Activated CD4-positive, alpha-beta memory T cell treated with anti-CD3 and anti-CD28 coated beads for 36 hours (primary cell): ENCODE measurements at places on chromosomes 16 and 17. TPM values are rescaled to one million over a fixed set of nuclear protein-coding genes. Genes with fewer than 3 reads are reported as not detected.

Gene HASPIN
- total RNA-seq = 22.0 TPM

Gene TAC4
- not detected for total RNA-seq

Gene KCNG4
- not detected for total RNA-seq

Gene TRAPPC2L
- 71.5 TPM for total RNA-seq

Gene CDRT4
- 5.7 TPM for total RNA-seq

Gene KRT39
- not detected for total RNA-seq

Gene TP53TG3
- total RNA-seq = not detected

Gene MT1G
- 5.0 TPM for total RNA-seq

Gene KRT40
- not detected for total RNA-seq

Gene SGF29
- 18.5 TPM for total RNA-seq

Gene DHX40
- 19.0 TPM for total RNA-seq

Gene HBQ1
- not detected for total RNA-seq

Gene GAA
- 28.0 TPM for total RNA-seq

Gene EME1
- total RNA-seq = 47.7 TPM

Gene PIMREG
- total RNA-seq = 16.9 TPM

Gene OSGIN1
- total RNA-seq = 0.40 TPM

Gene APRT
- 272 TPM for total RNA-seq

GRCh38 chr16:719815-720446 is 1.0 kb upstream of the ANTKMT start:
- H3K4me3 ChIP-seq = peak overlapping the region; percentile 72
- H3K27ac ChIP-seq = peak overlapping the region; percentile 55
- peaks cover 5% of the 10 kb centered on the region for H3K27me3 ChIP-seq
- peaks cover 18% of the 10 kb centered on the region for H3K4me1 ChIP-seq
- DNase-seq = no peak

GRCh38 chr17:66511135-66511534 is 208.7 kb downstream of the PRKCA start:
- H3K27ac ChIP-seq = peak overlapping the region; percentile 59
- no peak for DNase-seq
- no peak overlapping the region for H3K4me3 ChIP-seq
- peaks cover 14% of the 10 kb centered on the region for H3K36me3 ChIP-seq

DNA sequence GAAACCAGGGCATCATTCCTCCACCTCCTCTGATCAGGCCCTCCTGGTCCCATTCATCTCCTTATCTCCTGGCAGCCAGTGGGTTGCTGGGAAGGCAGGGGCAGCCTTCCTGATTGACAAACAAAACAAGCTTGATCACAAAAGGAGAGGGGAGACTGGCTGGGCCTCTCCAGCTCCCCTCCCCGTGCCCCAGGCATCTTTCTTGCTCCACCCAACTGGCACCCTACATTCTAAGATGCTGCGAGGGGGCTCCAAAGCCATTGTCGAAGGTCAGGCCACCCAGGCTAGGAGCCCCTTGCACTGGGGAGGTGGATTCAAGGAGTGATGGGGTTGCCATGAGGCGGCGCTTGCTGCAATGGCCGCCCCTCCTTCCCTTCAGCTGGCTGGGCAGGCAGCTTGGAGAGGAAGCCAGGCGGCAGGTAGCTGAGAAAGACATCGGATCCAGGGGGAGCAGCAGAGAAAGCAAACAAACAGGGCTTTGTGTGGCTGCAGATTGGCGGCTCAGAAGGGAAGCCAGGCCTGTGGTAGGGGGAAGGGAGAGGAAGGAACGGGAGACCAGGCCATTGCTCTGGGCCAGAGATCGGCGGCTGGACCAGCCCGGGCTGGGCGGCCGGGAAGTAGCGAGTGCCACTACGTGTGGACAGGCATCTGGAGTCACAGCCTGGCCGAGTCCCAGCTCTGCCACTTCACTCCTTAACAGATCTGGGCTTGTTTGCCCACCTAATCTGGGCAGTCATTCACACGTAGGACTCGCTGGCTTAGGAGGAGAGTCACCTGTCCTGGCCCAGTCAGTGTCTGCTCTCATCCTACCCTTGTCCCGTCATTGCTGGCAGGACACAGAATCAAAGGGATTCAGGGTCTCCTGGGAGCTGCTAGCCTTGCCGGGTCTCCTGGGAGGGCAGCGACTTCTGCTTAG is 12.3 kb downstream of the RAI1 start:
- no peak for DNase-seq
- H3K27me3 ChIP-seq = no peaks in the 10 kb centered on the region
- no peaks in the 10 kb centered on the region for H3K36me3 ChIP-seq
- H3K4me1 ChIP-seq = peaks cover 52% of the 10 kb centered on the region
- peak overlapping the region; percentile 71 for H3K4me3 ChIP-seq

- H3K36me3 ChIP-seq = peaks cover 39% of the 10 kb centered on the region
- H3K27me3 ChIP-seq = no peaks in the 10 kb centered on the region
- peak overlapping the region; percentile 94 for H3K27ac ChIP-seq
- DNase-seq = peak; percentile 43
- H3K4me1 ChIP-seq = peaks cover 24% of the 10 kb centered on the region
Observed at GRCh38 chr16:28845293-28845692, 855 bp downstream of the TUFM start.

- H3K4me3 ChIP-seq = no peak overlapping the region
- H3K27me3 ChIP-seq = peaks cover 14% of the 10 kb centered on the region
- H3K36me3 ChIP-seq = no peaks in the 10 kb centered on the region
- DNase-seq = no peak
- no peak overlapping the region for H3K27ac ChIP-seq
Observed at GRCh38 chr16:14056970-14057369, 14.1 kb upstream of the MRTFB start.

DNA sequence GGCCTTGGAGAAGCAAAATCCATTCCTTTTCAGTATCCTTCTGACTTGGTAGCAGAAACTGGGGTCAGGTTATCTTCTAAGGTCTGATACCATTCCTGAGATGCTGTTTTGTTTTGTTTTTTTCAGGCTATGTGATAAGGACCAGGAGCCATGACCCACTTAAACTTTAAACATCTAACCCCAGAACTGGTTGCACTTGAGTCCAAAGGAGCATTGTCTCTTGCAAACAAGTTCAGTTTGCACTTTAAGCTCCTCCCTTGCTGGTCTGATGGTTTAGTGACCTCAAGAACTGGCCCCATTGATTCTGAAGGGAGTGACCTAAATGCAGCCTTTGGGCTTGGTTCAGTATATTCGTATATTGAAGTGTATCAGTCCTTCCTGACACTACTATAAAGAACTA is 75.2 kb downstream of the ERCC4 start:
- peaks cover 5% of the 10 kb centered on the region for H3K27me3 ChIP-seq
- no peak overlapping the region for H3K4me3 ChIP-seq
- no peak for DNase-seq
- no peak overlapping the region for H3K27ac ChIP-seq
- H3K4me1 ChIP-seq = peaks cover 4% of the 10 kb centered on the region

GRCh38 chr17:47622180-47622549 is 27.6 kb upstream of the KPNB1 start:
- DNase-seq = no peak
- H3K36me3 ChIP-seq = peaks cover 33% of the 10 kb centered on the region
- peaks cover 20% of the 10 kb centered on the region for H3K4me1 ChIP-seq
- H3K27ac ChIP-seq = no peak overlapping the region
- H3K4me3 ChIP-seq = no peak overlapping the region

- H3K27ac ChIP-seq = no peak overlapping the region
- no peaks in the 10 kb centered on the region for H3K27me3 ChIP-seq
- H3K36me3 ChIP-seq = no peaks in the 10 kb centered on the region
- no peaks in the 10 kb centered on the region for H3K4me1 ChIP-seq
- DNase-seq = no peak
Observed at GRCh38 chr17:17638467-17638866, 42.8 kb upstream of the RAI1 start.

- H3K27me3 ChIP-seq = no peaks in the 10 kb centered on the region
- H3K36me3 ChIP-seq = no peaks in the 10 kb centered on the region
- H3K4me3 ChIP-seq = no peak overlapping the region
Observed at GRCh38 chr16:51034481-51035109, 116.5 kb downstream of the SALL1 start.

DNA sequence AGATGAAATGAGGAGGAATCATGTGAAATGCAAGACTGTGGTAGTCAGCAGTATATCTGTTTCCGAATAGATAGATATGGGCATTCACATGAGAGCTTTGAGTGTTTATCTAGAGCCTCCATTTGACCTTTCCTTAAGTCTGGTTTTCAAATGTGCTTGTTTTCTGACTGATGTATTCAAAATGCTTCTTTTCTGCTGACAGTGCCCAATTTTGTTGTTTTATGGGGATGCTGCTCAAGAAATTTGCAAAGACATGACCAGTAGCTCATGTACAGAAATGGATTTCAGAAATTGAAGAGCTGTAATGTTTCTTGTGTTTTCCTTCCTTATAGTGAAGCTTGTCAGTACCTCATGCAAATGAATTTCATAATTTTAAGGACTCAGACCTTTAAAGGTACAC is 903.4 kb upstream of the CDH8 start:
- H3K27me3 ChIP-seq = no peaks in the 10 kb centered on the region
- no peaks in the 10 kb centered on the region for H3K4me1 ChIP-seq
- no peaks in the 10 kb centered on the region for H3K36me3 ChIP-seq
- DNase-seq = no peak
- no peak overlapping the region for H3K4me3 ChIP-seq

DNA sequence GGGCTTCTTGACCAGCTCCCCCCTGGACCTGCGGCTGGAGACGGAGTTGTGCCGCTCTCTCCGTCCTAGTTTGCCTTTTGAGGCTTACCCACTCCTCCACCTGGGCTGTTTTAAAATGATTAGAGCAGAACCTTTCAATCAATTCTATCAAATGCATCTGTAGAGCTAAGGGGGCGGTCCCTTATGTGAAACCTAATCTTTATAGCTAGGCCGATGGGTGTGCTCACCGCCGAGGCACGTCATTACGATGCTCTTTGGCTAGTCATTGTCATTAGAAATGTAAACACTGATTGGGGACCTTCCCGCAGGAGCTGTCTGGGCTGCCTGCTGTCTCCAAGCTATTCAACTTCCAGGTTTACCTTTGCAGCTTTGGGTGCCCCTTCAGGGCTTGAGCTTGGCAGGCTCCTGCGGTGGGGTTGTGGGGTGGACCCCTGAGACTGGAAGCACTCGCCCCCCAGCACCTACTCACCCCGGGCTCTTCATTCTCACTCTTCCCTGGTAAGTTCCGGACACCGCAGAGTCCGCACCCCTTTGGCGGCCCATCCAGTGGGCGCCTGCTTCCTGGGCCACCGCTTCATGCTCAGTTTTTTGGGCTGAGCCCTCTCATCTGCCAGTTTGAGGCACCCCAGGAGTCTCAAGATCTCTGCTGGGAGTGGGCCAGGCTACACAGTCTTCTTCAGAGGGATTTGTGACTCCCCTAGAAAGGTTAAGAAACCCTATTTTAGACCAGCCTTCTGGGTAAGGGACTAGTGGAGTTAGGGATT is 20.9 kb upstream of the IL17C start:
- peaks cover 31% of the 10 kb centered on the region for H3K4me1 ChIP-seq
- DNase-seq = no peak
- H3K4me3 ChIP-seq = no peak overlapping the region
- H3K27me3 ChIP-seq = no peaks in the 10 kb centered on the region

- no peak for DNase-seq
- H3K36me3 ChIP-seq = peaks cover 3% of the 10 kb centered on the region
- H3K27me3 ChIP-seq = no peaks in the 10 kb centered on the region
- peaks cover 12% of the 10 kb centered on the region for H3K4me1 ChIP-seq
Observed at GRCh38 chr17:13827118-13827517, 225.4 kb upstream of the HS3ST3A1 start.

- H3K36me3 ChIP-seq = no peaks in the 10 kb centered on the region
- H3K4me1 ChIP-seq = peaks cover 51% of the 10 kb centered on the region
- no peak overlapping the region for H3K27ac ChIP-seq
- no peaks in the 10 kb centered on the region for H3K27me3 ChIP-seq
Observed at GRCh38 chr17:29151567-29151966, 28.6 kb downstream of the MYO18A start.

DNA sequence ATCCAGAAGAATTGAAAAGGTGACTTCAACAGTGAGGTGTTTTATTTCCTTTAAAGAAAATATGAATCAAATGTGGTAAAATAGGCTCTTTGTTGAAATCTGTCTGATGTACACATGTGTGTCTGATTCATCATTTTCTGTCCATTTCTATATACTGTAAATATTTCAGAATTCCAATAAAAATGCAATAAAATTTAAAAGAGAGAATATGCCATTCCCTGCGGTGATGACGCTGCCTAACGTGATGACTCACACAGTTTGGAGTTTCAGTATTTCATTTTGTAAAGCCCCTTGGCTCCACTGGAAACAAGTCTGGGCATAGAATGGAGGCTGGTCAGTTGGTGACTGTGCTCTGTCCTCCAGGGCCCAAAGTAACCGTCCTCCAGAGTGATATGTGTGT is 482.5 kb upstream of the CDH5 start:
- no peak for DNase-seq
- H3K27me3 ChIP-seq = no peaks in the 10 kb centered on the region
- H3K36me3 ChIP-seq = no peaks in the 10 kb centered on the region
- H3K4me3 ChIP-seq = no peak overlapping the region

DNA sequence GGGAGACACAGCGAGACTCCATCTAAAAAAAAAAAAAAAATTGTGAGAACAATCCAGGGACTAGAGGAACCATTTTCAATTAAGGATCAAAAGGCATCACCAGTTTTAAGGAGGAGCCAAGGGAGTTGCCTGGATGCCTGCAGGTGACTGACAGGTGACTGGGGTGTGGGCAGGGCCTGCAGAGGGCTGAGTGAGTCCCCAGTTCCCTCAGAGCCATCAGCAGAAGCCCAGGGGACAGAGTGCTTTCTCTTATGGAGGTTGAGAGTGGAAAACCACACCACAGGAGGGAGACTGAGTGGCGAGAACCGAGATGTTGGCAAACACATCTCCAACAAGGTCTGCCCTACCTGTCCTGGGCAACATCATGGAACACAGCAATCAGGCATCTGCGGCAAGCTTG is 27.1 kb upstream of the CREBBP start:
- H3K4me3 ChIP-seq = no peak overlapping the region
- H3K4me1 ChIP-seq = no peaks in the 10 kb centered on the region
- DNase-seq = no peak
- peaks cover 1% of the 10 kb centered on the region for H3K27me3 ChIP-seq
- no peak overlapping the region for H3K27ac ChIP-seq
- H3K36me3 ChIP-seq = no peaks in the 10 kb centered on the region

- peaks cover 26% of the 10 kb centered on the region for H3K4me1 ChIP-seq
- DNase-seq = peak; percentile 85
- H3K27me3 ChIP-seq = no peaks in the 10 kb centered on the region
- peak overlapping the region; percentile 84 for H3K27ac ChIP-seq
- H3K36me3 ChIP-seq = no peaks in the 10 kb centered on the region
Observed at GRCh38 chr17:77645072-77646045, 313.1 kb upstream of the TNRC6C start.

DNA sequence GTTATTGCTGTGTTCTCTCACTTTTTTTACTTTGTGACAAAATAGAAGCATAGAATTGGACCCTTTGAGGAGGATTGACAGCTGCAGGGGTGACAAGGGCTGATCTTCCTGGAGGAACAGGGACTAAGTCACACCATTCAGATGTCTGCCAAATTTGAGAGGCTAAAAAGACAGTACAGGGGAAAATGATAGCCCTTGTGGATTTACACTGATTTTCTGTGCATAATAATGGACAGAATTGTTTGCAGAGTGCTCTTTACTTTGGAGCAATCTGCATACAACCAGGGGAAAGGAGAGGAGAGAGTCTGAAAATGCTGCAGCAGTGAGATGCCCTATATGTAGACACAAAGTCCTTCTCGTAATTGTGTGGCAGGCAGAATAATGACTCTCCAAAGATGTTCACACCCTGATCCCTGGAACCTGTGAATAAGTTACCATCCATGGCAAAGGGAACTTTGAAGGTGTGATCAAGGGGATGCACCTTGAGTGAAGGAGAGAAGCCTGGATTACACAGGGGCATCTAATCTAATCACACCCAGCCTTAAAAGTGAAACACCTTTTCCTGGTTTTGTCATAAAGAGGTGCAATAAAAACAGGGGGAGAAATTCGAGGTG is 221.4 kb upstream of the CPHXL start:
- DNase-seq = no peak
- no peaks in the 10 kb centered on the region for H3K36me3 ChIP-seq

GRCh38 chr16:14132696-14133048 is 61.6 kb downstream of the MRTFB start:
- no peak overlapping the region for H3K27ac ChIP-seq
- no peaks in the 10 kb centered on the region for H3K4me1 ChIP-seq
- peaks cover 9% of the 10 kb centered on the region for H3K36me3 ChIP-seq
